NCI-H146 (cell line): ENCODE measurements at places on chromosomes 7 and 10.
A peak's percentile ranks its signal among the peaks of the same experiment; 100 is the strongest.

DNA sequence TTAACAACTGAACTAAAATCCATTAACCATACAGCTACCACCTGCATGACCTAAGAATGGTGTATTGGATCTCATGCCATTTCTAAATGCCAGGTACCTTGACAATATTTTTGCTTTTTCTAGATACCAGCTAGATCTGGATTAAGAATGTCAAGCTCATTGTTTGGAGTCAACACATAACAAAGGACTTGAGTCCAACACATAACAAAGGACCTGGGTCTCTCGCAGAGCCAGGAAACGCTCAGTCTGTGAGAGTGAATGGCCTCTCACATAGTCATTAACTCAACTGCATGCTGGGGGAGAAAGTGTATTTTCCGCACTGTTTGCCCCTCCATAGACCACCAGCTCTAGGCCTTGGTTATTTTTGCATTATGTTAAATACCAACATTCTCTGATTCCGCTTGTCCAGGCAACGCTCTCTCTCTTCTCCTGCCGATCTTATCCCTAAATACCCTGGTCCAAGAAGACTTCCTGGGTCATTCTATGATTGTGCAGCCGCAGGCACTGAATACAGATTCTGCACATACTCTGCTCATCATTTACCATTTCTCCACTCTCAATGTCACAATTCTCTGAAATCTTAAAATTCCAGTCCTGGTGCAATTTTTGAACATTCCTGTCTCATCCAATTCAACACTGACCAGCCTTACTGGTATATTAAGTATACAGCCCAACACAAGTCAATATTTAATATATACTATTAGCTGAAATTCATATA lies 31.2 kb downstream of the ITIH5 start:
- no peak for DNase-seq

DNA sequence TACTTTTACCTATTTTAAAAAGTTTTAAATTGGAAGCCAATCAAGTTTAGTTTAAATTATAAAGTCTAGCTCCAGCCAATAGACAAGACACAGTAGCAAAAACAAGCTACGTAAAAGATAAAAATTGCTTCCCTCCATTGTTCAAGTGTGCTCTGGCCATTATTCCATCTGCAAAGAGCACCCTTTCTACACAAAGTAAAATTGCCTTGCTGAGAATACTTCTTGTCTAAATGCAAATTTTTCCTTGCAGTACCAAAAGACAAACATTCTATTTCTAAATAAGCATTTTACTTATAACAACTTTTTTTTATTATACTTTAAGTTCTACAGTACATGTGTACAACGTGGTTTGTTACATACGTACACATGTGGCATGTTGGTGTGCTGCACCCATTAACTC lies 75.9 kb upstream of the ZNF746 start:
- DNase-seq, result no peak

GRCh38 chr7:35781767-35782515 lies 18.9 kb upstream of the SEPTIN7 start:
- DNase-seq, result no peak

- no peak for DNase-seq
These were observed 32.4 kb downstream of the UNC5B start for GRCh38 chr10:71244431-71245419.

DNA sequence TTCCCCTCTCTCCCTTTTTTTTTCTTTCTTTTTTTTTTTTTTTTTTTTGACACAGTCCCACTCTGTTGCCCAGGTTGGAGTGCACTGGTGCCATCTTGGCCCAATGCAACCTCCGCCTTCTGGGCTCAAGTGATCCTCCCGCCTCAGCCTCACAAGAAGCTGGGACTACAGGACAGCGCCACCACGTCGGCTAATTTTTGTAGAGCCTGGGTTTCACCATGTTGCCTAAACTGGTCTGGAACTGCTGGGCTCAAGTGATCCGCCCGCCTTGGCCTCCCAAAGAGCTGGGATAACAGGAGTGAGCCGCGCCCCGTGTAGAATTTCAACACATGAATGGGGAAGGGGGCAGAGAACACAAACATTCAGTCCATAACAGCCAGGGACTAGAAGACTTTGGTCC lies 2.6 kb upstream of the SP4 start:
- no peak for DNase-seq

DNA sequence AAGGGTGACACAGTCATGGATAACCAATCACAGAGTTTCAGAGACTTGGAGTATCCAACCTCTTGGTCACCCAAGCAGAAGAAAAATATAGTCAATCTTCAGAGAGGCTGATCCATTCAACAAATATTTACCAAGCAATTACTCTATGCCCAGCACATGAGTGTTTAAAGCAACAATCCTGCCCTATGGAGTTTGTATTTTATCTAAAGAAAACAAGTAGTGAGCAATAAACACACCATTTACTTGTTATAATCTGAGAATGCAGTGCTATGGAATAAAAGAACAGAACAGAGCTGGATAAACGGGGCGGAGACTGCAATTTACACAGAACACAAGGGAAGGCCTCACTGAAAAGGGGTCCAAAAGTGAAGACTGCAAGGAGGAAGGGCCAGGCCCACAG lies 63.8 kb downstream of the GRB10 start:
- DNase-seq, result peak; percentile 66

- no peak for DNase-seq
These were observed 29.0 kb upstream of the ATXN7L1 start for GRCh38 chr7:105905209-105905909.

GRCh38 chr7:75054744-75055143 lies 18.9 kb downstream of the RCC1L start:
- no peak for DNase-seq
